ENCODE measurements at places on chromosomes 5 and 9. TPM values are rescaled to one million over a fixed set of nuclear protein-coding genes. Genes with fewer than 3 reads are reported as not detected.

CORO2A gene
- total RNA-seq, result 2.8 TPM

ECSCR gene
- 19.2 TPM for total RNA-seq

STK32A gene
- total RNA-seq, result 2.0 TPM

OR2V2 gene
- total RNA-seq, result not detected

RNF183 gene
- total RNA-seq, result not detected

GRCh38 chr5:136051486-136052220 lies 22.9 kb downstream of the TGFBI start:
- DNase-seq, result no peak

GRCh38 chr5:179152144-179152895 lies 92.1 kb downstream of the ZNF354C start:
- DNase-seq, result no peak

GRCh38 chr5:91027405-91028139 lies 355.5 kb downstream of the ARRDC3 start:
- no peak for DNase-seq

- DNase-seq, result no peak
Observed at GRCh38 chr5:40570408-40571129, 109.1 kb upstream of the PTGER4 start.

DNA sequence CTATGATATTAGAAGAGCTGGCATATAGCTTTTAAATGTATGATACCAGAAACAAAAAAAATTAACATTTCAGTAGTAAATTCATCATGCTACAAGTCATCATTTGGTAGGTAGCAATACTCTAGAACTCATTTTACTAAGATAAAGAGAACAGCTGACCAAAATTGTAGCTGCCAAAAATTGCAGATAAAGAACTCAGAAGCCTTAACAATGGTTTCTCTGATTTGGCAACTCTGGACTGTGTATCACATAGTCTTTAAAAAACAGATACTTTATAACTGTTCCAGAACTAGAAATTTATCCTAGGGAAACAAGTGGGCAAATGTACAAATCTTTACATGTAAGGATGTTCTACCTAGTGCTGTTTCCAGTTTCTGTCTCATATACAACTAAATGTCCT lies 33.9 kb downstream of the ZFR start:
- no peak for DNase-seq

Data from uterus (tissue), 4 donors.